ENCODE measurements at places on chromosomes 3 and 15.

DNA sequence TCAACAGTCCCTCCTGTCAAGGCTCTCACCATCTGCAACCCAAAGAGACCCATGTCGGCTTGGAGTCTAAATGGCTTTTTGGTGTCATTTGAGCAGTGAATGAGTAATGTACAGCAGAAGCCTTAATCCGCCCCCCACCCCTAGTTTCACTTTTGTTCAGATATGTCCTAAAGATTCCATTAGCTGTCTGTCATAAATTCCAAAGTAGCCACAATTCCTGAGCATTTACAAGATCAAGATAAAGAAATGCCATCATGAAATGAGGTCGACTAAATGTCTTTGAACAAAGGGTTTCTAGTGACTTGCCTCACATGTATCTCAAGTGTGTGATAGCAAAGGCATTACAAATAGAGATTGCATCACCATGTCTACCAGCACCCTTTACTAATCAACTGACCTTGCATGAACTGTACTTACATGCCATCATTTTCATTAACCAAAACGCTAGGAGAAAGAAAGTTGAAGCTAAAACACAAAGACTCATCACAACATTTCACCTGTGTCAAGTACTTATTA is 123.8 kb upstream of the PHLDB2 start:
- no peak for DNase-seq

- no peak for DNase-seq
Measured at GRCh38 chr3:113590983-113591382, 58.6 kb downstream of the SIDT1 start.

GRCh38 chr15:78739996-78740903 is 71.0 kb downstream of the ADAMTS7 start:
- DNase-seq = peak; percentile 36

- DNase-seq = no peak
Measured at GRCh38 chr15:43974852-43975251, 148.1 kb downstream of the WDR76 start.

GRCh38 chr3:71022551-71023335 is 560.8 kb downstream of the FOXP1 start:
- no peak for DNase-seq

DNA sequence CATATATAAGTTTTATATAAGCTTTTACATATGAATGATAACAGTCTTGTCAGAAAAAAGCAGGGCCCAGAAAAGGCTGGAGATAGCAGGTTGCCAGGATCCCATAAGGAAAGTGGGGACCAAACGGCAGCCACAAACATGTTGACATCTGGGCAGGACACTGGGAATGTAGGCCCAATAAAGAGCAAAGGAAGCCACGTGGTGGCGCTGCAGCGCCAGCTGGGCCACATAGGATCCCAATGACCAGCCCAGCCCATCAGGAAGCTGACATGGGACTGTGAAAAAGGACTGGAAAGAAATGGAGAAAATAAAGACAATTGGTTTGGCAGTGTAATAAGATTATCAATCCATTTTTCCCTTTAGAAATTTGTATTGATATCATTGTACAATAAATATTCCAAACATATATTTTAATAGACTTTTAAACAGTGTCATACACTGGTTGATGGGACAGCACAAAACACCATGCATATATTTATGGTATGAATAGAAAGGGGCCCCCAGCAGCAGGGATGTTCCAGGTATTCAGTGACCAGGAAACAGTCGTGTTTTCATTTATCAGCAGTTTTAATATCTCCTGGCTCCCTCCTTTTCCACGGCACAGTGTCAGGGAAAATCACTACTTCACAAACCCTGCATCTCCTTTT is 89.0 kb upstream of the STRIT1 start:
- DNase-seq = no peak

DNA sequence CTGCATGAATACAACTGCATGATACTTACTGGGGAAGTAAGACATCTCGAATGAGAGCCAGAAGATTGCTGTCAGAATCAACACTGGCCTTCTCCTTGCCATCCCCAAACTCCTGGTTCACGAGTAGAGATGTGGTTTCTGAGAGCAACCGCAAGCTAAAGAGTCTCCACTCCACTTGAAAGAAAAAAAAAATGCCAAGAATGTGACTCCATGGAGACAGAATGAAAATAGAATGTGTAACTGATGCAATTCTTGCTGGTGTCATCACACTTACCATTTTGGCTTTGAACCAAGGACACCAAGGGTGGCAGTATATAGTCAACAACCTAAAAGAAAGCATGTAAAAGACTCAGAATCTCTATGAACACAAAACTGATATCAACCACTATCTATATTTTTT is 280.4 kb downstream of the ULK4 start:
- no peak for DNase-seq

- DNase-seq = no peak
Measured at GRCh38 chr3:49519296-49519695, 35.0 kb upstream of the BSN start.

- DNase-seq = no peak
Measured at GRCh38 chr3:35648347-35648746, 9.0 kb downstream of the ARPP21 start.

DNA sequence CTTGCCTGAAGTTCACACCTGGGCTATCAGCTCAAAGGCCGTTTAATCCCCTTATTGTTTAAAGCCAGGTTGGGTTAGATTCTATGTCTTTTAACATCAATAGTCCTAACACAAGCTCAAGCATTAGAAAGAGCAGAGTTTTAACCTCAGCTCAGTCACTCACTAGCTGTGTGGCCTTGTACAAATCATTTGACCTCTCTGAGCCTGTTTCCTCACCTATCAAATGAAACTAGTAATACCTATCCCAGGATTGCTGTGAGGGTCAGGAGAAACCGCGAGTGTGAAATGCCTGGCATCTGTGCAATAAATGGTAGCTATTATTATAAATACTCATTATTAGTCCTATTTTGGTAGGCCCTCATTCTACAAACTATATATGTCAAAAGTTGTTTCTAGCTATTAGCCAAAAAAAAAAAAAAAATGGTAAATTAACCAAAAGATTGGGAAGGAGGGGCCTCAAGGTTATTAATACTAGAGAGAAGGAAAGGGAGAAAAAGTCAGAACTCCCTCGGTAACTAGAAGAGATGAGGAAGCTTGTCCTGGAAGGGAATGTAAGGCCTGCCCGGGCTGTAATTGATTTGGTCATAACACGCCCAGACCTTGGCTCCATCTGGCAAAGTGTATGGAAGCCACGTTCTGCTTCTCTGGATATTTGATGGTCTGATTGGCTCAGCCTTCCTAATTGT is 510.5 kb upstream of the PROK2 start:
- DNase-seq = no peak

GRCh38 chr3:129197321-129197720 is 13.6 kb upstream of the CNBP start:
- no peak for DNase-seq

DNA sequence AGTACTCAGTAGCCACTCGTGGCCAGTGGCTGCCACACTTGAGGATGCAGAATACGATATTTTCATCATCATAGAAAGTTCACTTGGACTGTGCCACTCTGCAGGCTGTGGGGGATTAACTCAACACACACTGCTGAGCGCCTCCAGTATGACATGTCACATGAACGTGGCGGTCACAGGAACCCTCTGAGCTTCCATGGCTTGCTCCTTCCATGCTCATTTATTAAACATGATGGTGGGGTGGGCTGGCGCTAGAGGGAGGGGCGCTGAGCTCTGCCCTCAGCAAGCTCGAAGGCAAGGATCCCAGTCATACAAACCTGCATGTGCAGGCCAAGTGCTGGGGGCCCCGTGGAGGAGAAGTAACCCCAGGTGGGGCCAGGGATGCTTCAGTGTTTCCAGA is 85.5 kb downstream of the WNT7A start:
- no peak for DNase-seq

- DNase-seq = no peak
Measured at GRCh38 chr3:23760325-23760724, 45.4 kb upstream of the UBE2E1 start.

GRCh38 chr3:152264378-152264777 is 4.4 kb upstream of the MBNL1 start:
- DNase-seq = no peak

DNA sequence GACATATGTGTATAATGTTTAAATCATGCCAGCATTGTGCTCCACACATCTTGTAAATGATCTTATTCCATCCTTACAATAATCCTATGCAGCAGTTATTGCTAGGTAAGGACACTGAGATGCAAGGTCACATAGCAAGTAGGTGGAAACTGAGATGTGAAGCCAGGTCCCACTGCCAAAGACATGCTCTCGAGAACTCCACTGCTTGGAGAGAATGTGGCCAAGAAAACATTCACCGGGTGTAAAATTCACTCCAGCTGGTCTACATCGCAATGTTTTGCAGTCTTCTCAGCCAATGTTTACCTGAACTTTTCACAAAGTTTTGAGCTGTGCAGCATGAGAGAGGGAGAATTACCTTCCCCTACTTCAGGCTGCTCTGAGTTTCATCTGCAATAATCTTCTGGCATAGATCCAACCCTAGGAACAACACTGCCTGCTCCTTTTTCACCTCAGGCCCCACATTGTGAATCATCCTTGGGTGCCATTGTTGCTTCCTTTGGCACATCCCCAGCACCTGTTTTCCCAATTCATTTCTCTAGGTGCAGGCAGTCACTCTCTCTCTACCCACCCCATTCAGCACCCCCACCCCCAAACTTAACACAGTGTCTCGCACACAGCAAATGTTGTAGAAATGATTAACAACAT is 53.5 kb upstream of the PRTG start:
- DNase-seq = no peak

DNA sequence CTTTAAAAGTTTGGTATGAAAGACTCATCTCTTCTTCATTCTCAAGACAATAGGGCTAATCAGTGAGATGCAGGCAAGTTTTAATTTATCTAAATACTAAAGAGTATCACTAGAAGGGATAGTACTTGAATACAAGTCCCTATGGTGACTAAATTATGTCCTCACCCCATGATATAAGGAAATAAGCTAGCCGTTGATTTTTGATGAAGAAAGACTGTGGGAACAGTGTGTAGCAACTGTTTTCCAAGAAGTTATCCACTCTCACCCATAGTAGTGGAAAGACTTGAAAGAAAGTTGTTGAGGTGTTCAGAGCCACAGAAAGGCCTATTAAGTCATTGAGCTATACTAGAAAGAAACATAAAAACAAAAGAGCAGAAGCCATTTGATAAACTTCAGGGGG is 36.7 kb downstream of the PIK3CA start:
- DNase-seq = no peak

DNA sequence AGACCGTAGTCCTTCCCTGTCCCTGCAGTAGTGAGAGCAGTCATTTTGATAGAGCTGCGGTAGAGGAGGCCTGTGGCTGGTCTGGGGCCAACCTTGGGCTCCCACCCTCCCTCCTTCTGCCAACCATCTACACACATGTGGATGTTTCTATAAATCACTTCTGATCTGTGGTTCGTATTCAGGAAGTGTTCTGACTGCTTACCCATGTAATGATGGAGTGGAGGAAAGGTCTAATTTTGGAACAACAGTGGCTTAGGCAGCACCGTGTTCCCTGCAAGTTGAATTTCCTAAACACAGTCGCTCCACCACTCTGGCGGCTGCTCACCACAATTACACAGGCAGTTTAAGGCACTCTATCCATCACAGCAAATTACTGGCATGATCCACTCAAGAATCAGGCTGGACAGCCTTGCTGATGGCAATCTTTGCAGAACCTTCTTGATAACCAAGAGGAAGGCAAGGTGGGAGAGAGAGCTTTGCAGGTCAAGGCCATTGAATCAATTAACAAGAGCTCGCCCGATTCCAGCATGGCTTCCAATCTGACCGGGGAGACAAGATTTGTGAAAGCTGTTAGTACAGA is 104.7 kb upstream of the VEPH1 start:
- DNase-seq = no peak

DNA sequence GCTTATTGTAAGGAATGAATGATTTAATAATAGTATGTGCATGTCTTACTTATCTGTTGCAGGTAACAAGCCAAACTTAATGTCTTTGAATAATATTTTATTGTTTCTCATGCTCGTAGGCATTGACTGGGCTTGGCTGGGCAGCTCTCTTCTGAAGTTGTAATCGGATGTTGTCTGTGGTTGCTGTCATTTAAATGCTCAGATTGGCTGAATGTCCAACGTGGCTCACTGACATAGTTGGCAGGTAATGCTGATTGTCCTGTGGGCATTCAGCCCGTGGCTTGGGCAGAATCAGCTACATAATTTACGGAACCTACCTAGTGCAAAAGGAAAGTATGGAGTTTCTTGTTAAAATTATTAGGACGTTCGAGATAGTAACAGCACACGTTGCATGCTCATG is 297.4 kb upstream of the GBE1 start:
- no peak for DNase-seq

DNA sequence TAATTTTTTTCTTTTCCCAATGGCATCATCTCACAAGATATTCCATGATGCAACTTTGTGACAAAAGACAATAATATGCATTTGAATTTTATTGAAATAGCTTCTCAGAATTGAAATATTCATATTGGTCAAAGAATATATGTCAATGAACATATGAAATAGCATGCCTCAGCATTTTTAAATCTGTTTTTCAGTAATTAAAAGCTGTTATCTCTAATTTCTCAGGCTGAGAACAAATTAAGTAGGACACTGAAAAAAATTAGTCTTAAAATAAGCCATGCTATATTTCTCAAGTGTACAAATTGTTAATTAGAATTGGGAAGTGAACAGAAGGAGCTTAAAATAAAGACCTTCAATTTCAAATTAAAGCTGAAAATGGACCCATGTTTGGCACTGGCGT is 570.1 kb downstream of the MFSD1 start:
- DNase-seq = no peak

DNA sequence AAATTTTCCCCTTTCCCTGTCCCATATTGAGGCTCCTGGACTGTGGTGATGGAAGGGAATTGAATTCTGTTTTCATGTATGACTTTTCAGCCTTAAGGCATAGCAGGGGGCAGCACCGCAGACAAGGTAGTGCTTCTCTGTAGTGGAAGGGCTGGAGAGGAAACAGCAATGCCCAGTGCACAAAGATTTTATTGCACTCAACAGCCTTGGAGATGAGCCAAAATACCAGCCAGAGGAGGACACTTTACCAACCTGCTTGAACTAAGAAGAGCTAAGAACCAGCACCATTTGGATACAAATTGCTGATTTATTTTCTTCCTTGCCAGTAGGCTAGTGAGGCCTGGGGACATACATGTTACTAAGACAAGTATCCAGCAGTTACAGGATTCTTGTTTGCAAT is 98.7 kb downstream of the KCNMB2 start:
- no peak for DNase-seq

GRCh38 chr3:106421909-106422308 is 553.1 kb upstream of the CBLB start:
- no peak for DNase-seq

- DNase-seq = no peak
Measured at GRCh38 chr3:190302212-190302867, 19.9 kb downstream of the CLDN1 start.

- DNase-seq = no peak
Measured at GRCh38 chr15:79051029-79051428, 39.6 kb downstream of the RASGRF1 start.

- DNase-seq = no peak
Measured at GRCh38 chr15:28927043-28927442, 41.3 kb downstream of the APBA2 start.

DNA sequence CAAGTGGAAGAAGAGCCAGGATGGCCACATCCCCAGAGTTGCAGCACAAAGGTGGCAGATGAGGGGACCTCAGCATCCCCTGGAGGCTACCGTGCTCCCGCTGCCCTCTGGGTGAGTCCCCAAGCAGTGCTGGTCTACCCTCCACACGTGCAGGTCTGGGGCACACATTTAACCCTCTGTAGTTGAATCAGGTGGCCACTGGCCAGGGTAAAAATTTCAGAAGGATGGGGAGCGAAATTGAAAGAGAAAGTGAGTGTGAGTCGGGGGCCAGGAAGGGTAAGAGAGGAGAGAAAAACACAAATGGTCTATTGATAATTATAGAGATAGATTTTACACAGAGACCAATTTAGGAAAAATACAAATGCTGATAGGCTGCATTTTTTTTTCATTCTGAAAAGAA is 139.5 kb upstream of the EIF1B start:
- DNase-seq = no peak
